ENCODE measurements at places on chromosomes 16 and 17.

GRCh38 chr17:73017658-73018057, 74.8 kb downstream of the SLC39A11 start:
- peak; percentile 84 for ATAC-seq

GRCh38 chr16:56042416-56042815, 148.9 kb upstream of the GNAO1 start:
- no peak for ATAC-seq

DNA sequence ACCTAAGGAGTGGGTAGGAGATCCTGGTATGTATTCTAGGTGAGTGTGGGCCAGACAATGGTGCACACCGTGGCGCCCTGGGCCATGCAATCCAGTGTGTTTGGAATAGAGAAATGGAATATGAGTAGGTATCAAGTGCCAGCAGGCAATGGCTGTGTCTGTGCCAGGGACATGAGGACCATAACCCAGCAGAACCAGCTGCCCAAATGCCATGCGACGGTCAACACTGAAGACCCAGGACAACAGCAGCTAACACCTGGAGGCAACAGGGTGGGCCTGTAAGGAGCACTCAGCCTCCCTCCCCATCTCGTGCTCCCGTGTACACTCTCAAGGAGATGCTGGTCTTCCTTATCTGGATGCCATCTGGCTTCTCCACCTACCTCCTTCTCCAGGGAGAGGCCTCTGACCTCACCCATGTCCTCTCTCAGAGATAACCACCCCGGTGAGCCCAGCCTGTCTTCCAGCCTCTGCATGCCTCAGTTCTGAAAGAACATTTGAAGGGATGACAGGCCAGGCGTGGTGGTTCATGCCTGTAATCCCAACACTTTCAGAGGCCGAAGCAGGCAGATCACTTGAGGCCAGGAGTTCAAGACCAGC, 750 bp upstream of the GSDMB start:
- no peak for ATAC-seq

DNA sequence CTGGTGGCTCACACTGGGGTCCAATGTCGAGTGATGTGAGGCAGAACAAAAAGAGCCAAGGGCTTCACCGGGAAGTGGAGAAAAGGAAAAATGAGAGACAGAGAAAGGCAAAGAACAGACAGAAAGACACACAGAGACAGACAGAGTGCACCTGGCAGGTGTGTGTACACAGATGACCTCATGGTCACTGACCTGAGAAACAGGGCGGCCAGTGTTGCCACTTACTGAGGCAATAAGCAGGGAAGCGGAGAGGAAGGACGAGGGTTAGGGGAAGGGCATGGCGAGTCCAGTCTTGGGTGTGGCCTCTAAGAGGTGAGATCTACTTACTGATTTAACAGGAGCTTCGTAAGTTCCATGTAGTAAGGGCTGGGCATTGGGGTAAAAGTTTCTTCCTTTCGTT, 7.5 kb downstream of the GINS2 start:
- no peak for ATAC-seq

DNA sequence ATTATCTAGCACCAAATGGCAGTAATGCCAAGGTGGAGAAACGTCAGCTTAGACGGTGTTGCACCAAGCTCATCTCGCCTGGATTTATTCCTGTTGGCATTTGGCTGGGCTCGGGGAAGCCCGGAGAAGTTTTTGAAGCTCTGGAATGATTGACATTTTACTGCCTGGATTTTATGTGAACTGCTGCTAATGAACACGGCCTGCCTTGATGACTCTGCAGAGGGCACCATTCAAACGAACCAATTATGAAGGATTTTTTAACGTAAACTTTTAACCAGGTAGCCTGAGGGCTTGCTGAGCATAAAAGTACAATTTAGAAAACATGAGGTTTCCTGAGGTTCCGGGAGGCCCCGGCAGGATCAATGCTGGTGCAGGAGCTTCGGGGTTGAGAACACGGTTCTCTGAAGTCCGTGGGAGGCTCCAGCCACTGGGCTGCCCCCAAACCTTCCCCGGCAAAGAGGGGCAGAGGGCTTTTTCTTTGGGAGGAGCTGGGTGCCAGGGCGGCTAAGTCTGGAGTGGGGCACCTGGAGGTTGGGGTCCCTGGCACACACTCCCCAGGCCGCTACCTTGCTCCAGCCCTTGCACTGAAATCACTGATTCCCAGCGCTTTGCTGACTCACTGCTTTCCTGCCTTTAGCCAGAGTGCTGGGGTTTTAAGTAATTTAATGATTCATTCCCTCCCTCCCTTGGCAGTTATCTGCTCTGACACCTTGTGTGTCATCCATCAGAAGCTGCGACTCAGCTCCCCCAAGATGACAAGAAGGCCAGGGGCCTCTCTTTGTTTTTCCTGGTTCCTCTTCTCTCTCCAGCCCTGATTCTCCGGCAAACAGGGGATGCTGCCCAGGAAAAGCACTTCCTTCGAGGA, 161.2 kb upstream of the IRX3 start:
- peak; percentile 80 for ATAC-seq

GRCh38 chr17:82367724-82368524, 3.6 kb upstream of the UTS2R start:
- peak; percentile 60 for ATAC-seq

GRCh38 chr17:45426561-45426960, 6.1 kb downstream of the ARHGAP27 start:
- ATAC-seq: no peak

GRCh38 chr16:84964386-84965128, 46.8 kb downstream of the ZDHHC7 start:
- ATAC-seq: no peak

DNA sequence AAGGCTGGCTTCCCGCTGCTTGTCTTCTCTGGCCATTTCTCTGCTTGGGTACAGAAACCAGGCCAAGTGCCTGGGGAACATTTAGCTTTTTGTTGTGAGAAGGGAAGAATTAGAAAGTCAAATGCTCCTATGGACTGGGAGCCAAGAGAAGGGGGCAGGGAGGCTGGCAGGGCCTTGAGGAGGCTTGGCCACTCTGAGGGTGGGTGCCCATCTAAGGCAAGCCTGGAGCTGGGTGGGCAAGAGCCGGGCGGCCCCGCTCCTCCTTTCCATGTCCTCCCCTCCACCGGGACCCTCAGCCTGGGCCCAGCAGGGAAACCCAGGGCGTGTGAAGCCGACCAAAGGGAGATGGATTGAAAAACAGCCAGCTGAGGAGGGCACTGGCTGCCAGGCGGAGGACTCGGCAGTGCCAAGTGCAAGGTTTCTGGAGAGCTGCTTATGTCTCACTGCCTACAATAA, 69.4 kb downstream of the NTN1 start:
- no peak for ATAC-seq

DNA sequence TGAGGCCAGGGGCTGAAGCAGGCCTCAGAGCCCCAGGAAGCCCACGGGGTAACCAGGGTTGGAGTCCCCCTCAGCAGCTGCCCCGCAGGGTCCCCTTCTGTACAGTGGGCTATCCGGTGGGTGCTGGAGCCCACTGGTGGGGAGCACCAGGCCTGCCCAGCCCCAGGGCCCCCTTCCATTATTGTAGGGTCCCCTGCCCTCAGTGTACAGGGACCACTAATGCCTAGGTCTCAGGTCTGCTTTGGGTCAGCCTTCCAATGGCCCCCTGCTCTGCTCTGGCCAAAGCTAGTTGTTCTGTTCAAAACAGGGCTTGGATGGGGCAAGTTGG, 1.1 kb downstream of the ADAM11 start:
- no peak for ATAC-seq

- no peak for ATAC-seq
Measured at GRCh38 chr17:13734880-13735279, 133.2 kb upstream of the HS3ST3A1 start.

DNA sequence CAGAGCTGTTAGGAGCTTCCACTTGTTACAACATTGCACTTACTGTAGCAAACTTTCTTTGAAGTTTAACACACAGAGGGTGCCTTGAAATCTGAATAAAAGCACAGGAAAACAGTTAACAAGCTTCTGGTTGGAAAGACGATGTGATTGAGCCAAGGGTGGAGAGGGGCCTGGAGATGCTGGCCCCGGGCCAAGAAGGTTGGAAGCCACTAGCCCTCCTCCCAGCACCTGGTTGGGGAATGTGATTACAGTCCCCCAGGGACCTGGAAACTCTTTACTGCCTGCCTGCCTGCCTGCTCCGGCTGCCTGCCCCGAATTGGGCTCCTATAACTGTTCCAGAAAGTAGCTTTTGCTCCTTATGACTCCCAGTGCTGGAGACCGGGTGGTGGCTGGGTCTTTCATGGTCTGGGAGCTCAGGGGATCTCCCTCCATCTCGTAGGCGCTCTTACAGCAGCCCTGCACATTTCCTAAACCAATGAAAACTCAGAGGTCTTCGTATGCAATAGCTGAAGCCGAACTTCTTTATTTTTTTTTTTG, 48.0 kb upstream of the ZFHX3 start:
- peak; percentile 68 for ATAC-seq

DNA sequence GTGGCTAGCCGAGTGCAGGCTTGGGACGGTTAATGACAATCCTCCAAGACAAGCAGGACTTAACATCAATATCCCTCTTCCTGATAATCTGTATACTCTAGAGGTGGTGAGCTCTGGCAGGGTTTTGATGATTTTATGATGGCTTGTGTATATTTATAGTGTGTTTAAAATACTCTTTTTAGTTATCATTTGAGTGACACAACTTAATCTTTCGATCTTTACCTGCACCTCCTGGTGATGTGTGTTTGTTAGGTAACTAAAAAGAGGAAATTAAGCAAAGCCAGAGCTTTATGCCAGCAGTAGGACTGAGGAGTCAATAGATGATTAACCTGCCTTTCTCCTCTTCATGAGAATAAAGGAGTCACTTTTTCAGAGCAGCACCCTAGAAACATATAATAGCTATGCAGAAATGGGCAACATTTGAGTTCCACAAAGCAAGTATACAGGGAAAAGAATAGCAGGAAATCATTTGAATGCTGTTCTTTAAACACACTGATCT, 210.5 kb downstream of the IRX3 start:
- no peak for ATAC-seq

DNA sequence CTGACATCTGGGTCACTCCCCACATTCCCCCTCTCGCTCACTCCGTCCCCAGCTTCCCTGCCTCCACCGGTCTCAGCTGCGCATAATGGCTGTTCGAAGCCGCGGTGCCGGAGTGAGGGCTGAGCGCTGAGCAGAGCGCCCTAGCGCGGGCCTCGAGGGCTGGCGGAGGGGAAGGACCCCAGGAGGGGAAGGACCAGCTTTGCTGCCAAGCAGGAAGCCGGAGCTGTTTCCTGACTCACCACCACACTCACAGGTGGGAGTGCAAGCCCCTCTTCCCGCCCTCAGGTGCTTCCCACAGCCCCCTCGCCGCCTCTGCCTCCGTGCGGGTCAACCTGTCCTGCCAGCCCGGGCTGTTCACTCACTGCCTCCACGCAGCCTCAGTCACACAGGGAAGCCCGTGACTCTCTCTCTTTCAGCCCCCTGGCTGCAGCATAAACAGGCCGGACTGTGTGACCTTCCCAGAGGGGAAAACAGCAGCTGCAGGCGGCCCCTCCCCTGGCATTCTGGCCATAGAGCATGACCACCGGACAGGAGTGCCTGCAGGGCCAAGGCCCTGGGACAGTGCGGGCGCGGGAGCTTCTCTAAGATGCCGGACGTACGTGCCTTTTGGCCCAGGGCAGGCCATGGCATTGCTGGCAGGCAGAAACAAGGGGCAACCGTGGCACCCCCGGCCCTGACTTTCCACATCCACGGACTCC, 23.7 kb downstream of the SLC43A2 start:
- no peak for ATAC-seq

DNA sequence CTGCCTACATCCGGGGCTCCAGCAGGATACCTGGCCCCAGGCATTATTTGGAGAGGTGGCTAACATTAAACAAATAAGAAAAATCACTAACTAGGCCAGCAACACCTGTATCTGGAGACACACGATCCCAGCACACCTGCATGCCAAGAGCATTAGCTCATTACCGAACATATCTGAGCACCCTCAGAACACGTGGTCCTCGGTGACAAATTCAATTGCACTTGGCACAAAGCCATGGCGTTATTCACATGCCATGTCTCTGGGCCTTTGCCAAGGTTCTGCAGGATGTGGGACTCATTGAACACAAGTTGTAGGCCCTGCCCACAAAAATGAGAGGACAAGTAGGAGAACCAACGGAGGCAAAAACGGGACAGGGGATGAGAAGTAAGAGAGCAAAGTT, 552.3 kb downstream of the TOX3 start:
- ATAC-seq: no peak

DNA sequence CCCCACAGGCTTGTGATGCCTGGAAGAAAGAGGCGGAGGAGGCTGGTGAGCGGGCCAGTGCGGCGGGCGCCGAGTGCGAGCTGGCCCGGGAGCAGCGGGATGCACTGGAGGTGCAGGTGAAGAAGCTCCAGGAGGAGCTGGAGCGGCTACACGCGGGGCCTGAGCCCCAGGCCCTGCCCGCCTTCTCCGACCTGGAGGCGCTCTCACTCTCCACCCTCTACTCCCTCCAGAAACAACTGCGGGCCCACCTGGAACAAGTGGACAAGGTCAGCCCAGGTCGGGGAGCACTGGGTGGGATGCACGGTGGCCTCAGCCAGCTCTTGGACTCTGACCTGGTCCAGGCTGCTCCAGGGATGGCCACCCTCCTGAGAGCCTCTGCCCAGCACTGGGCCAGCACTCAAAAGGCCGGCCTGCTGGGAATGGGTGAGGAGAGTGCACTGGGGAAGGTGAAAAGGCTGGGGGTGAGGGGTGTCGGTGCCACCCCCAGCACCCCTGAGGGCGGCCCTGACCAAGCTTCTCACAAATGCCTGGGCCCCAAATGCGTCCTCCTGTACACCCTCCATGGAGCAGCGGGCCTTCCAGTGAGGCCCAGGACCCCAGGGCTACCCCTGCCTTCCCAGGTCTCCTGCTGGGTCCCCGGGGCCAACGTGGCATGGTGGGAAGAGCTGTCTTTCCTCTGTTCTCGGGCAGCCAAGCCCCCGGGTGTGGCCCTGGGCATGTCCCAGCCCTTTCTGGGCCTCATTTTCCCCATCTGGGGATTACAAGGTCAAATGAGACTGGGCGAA, 20.8 kb downstream of the UNC13D start:
- no peak for ATAC-seq

DNA sequence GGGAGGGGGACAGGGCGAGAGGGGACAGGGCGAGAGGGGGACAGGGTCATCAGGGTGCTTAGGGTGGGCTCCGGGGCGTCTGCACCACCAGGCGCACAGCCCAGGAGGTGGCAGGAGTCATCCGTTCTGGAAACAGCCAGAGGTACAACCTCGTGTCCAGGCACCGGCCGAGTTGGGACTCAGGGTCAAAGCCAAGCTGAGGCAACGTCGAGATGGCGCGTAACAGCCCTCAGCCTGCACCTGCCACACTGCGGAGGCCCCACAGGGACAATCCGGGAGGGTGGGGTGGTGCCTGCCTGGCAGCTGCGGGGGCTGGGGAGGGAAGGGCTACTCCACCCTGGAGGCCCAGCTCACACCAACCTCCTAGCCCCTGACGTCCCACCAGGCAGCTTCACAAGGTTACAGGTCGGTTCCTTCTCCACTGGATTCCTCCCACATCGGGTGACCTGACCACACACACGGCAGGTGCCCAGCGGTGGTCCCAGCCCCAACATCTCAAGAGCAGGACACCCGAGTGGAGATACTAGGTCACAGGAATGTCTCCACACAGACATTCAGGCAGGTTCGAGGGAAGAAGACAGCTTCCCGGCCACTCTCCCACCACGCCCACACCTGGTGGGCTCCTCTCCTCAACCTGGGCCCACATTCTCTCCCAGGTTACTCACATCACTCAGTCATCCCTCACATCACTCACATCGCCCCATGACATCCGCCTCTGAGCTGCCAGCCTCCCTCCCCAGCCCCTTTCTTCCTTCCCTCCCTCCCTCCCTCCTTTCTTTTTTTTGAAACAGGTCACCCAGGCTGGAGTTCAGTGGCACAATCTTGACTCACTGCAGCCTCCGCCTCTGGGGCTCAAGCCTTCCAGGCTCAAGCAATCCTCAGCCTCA, 47.3 kb downstream of the RPH3AL start:
- no peak for ATAC-seq

Data from SK-N-SH treated with all-trans-retinoic acid at 6 μM for 48 hours (cell line).